Hindlimb muscle (tissue), 1 donor: ENCODE measurements at places on chromosomes 16 and 17.

DNA sequence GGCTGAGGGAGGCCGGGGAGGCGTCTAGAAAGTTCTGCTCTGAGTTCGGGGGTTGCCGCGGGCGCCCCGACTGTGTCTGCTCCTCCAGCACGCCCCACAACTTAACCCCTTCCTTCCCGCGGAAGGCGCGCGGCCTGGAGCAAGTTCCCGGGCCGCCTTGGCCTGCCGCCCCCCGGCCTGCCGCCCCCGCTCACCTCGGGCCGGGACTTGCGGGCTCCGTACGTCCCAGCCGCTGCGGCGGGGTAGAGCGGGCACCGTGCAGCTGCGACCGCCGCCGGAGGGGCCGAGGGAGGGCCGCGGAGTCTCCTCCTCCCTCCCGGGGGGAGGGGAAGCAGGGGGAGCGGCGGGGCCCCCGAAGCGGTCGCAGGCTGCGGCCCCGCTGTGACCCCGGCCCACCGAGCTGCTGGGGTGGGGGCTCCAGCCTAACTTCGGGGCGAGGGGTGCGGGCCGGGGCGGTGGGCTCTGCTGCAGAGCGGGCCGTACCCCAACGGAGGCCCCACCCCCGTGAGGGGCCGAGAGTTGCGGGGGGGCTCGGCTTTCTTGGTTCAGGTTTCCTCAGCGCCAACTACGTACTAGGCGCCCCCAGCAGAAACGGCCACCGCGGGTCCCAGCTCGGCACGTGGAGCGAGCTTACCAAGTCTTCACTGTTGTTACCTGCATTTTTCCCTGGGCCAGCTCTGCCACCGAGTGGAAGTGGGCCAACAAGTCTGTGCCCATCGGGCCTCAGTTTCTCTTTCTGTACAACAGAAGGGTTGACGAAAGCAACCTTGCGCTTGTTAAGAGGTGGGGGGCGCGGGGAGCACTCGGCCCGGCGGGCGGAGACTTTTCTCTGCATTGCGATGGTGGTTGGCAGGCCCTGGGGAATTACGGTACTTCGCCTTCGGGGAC lies at the start of gene CCDC102A:
TSS of gene CCDC102A (minus strand) at position 266 of the 888 bp plus-strand sequence. CDS start 7,394 bp downstream, outside the sequence.
- DNase-seq: peak; percentile 69

DNA sequence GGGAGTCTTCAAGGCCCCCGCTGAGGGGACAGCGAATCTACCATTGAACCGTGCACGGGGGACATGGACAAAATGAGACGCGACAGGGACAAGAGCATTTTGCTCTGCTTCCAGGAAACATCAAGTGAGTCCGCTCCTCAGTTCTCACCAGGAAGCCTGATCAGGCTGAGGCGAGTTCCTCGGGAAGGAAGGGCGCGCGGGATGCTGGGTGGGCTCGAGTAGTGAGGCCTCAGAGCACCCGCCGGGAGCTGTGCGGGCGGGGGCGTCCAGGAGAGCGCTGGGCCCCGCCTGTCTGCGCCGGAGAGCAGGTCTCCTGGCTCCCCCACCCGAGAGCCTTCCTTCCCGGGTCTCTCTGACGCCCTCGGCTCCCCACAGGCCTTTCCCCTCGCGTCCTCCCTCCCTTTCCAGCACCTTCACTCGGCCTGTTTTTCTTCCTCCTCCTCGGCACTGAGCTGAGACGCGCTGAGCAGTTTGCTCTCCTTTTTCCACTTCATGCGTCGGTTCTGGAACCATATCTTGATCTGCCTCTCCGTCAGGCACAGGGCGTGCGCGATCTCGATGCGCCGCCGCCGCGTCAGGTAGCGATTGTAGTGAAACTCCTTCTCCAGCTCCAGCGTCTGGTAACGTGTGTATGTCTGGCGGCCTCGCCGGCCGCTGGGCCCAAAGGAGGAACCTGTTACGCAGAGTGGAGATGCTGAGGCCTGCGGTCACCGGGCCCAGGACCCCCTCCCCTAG lies 2.6 kb upstream of the HOXB5 start:
- DNase-seq: no peak

GRCh38 chr17:41492351-41492750 lies 2.6 kb upstream of the KRT36 start:
- no peak for DNase-seq

DNA sequence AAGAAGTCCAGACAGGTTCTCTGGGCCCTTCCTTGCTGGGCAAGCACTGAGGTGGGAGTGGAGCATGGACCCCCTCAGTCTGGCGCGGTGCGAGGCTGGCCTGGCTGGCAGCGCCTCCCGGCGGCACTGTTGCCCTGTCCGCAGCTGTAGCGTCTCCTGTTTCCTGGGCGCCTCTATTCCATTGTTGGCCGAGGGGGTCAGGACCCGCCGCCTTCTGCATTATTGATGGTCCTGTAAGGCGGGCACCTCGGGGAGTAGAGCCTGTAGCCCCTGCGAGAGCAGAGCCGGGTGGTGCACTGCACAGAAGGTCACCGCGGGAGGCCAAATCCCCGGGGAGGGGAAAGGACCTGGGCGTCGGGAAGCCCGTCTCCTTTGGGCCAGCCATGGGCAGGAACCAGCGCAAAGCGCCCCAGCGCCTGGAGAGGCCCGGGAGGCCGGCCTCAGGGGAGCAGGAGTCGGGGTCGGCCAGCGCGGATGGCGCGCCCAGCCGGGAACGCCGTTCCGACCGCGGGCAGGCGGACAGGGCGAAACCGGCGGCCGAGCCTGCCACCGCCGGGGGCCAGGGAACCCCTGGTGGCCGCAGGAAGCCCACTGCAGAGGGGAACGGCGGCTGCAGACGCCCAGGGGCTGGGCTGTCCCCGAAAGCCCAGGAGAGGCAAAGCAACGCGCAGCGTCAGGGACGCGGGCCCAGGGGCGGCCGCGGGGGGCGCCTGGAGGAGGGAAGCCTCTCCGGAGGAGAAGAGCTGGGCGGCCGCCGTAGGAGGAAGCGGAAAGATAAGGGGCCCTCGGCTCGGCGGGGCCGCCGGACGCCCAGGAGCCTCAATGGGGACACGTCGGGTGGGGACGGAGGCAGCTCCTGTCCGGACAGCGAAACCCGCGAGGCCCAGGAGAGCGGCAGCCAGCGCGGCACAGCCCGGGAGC lies at the start of gene MYO15B:
TSS of gene MYO15B (plus strand) at position 126 of the 921 bp plus-strand sequence. CDS start at position 384, 258 bp downstream.
- DNase-seq: peak; percentile 63

DNA sequence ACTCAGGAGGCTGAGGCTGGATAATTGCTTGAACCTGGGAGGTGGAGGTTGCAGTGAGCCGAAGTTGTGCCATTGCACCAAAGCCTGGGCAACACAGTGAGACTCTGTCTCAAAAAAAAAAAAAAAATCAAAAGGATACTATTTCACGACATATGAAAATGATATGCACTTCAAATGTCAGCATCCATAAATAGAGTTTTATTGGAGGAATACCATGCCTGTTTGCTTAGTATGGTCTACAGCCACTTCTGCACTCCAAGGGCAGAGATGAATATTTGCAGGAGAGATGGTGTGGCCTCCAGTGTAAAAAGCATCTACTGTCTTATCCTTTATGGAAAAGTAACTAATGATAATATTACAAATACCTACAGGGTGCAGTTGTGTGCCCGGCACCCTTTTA lies 27.2 kb downstream of the ABCC6 start:
- no peak for DNase-seq

DNA sequence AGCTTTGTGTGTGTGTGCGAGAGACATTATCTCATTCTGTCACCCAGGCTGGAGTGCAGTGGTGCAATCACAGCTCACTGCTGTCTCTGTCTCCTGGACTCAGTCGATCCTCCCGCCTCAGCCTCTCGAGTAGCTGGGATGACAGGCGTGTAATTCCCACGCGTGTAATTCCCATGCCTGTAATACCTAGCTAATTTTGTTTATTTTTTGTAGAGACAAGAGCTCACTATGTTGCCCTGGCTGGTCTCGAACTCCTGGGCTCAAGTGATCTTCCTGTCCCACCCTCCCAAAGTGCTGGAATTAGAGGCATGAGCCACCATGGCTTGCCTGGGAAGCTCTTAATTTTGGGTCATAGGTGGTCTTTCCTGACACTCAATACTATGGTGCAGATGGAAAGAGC lies 205.3 kb upstream of the TNRC6C start:
- no peak for DNase-seq

DNA sequence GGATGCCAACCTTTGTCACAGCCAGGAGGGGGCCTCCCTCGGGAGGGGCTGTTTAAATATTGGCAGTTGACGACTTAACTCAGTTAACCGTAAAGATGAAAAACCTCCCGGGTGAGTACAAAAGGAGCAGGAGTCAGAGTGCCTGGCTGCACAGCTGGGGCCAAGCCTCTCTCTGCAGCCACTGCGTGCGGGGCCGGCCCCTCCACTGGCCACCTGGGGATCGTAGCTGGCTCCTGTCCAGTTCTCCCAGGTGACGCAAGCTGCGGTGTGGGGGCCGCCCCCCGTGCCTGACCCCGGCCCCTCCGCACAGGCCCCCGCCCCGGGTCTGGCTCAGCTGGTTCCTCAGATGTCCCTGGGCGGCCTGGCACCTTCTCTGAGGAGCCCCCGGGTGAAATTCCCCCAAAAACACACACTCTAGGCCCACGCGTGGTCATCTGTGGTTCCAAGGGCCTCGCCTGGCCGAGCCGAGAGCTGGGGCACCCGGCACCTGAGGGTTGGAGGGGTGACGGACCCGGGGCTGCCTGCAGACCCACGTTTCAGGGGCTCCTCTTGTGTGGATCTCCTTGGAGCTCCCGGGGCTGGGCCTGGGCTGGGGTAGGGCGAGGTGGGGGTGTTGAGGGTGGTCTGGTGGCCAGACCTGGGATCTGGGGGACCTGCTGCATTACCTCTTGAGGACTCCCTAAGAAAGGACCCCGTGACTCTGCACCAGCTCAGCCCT lies 7.4 kb upstream of the CACNA1H start:
- no peak for DNase-seq

DNA sequence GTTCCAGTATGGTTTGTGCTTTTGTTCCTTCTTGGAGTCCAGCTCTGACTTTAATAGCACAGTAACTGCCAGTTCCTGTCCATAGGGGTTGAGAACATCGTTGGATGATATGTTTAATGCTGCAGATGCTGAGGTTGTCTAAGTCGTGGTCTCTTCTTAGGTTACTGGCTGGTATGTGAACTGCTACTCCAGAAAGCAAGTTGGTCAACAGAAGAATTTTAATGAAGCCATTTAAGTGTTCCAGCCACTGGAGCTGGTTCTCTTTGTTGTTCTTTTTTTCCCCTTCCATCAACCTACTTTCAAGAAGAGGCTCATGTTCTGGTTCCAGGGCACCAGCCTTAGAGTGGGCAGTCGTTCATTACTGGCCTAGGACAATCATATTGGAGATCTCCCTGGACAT lies 140.3 kb upstream of the TBX2 start:
- no peak for DNase-seq

GRCh38 chr16:57863434-57864160 lies 61.3 kb upstream of the KIFC3 start:
- peak; percentile 86 for DNase-seq

DNA sequence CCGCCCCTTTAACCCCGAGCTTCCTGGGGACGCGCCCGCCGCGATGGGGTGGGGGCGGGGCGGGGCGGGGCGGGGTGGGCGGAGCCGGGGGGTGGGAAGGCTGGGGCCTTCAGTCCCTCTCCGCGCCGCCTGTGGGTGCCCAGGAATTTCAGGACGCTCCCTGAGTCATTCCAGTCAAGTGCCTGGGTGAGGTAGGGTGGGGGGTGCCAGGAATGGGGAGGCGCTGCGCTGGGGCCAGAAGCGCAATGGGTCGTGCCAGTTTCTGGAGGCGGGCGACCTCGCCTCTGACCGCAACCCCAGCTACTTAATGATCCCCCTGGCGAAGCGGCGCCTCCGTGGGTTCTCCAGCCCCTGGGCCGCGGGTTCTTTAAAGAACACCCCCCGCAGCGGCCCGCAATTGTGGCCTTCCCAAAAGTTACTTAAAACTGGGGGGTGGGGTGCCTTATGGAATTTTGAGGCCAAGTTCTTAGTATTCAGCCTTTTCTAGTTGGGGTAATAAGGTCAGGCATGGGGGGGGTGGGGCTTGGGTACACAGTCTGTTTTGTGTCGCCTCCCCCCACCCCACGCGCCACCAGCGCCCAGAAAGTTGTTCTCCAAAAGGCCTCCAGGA lies 826 bp upstream of the GSE1 start:
- DNase-seq: no peak

DNA sequence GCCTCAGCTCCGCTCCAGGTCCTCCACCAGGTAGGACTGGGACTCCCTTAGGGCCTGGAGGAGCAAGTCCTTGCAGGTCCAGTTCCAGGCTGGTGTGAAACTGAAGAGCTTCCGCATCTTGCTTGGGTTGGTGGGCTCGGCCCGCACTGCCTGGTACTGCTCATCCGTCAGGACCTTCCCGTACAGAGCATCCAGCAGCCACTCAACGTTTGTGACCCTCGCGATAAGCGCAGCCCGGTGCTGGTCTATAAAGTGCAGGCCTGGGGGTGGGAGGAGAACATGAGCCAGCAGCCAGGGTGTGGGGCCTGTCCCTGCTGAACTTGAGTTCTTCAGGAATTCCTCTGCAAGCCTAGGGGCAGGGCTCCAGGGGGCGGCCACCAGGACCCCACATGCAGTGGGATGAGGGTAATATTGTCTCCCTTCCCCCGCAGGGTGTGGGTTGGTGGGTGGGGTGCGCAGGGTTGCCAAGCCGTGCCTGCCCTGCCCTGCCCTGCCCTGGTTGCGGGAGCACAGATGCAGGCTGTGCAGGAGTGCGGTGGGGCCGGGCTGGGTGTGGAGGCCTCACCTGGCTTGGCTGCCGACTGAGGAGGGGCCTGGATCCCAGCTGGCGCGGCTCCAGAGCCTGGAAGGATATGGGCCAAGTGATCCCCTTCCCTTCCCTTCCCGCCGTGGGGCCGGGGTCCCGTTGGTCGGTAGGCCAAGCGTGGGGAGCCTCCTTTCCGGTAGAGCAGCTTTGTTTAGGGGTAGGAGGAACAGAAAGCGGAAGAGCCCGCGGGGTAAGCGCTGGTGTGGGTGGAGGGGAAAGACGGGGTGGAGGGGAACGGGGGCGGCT lies 762 bp downstream of the PYCARD start:
- DNase-seq: no peak

DNA sequence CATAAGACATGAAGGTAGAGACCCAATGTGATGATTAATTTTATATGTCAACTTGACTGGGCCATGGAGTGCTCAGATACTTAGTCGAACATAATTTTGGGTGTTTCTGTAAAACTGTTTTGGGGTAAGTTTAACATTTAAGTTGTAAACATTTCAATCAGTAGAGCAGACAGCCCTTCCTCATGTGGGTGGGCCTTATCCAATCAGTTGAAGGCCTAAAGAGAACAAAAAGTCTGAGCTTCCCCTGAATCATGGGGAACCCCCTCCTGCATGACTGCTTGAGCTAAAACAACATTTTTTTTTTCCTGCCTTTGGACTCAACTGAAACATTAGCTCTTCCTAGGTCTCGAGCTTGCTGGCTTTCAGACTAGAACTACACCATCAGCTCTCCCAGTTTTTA lies 327.3 kb upstream of the SOX9 start:
- DNase-seq: no peak

GRCh38 chr17:14427900-14428647 lies 127.2 kb downstream of the HS3ST3B1 start:
- no peak for DNase-seq

DNA sequence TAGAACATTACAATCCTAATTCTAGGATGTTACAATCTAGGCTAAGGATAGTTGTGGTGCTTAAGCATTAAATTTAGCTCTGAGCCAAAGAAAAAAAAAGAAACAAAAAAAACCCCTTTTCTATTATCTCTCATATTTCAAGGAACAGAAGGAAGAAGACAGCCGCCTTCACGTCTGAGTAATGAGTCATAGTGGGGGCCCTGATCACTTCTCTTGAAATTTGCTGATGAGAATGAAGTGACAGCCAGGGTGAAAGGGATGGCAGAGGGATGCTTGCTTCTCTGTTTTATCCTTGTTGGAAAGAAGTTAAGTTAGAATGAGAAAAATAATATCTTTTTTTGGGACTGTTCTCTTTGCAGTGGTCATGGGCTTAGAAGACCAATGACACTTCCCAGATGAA lies 82.6 kb upstream of the MPHOSPH6 start:
- no peak for DNase-seq
